PC-9 (cell line): ENCODE measurements at places on chromosomes 13 and 19. TPM values are rescaled to one million over a fixed set of nuclear protein-coding genes. Genes with fewer than 3 reads are reported as not detected.

DNA sequence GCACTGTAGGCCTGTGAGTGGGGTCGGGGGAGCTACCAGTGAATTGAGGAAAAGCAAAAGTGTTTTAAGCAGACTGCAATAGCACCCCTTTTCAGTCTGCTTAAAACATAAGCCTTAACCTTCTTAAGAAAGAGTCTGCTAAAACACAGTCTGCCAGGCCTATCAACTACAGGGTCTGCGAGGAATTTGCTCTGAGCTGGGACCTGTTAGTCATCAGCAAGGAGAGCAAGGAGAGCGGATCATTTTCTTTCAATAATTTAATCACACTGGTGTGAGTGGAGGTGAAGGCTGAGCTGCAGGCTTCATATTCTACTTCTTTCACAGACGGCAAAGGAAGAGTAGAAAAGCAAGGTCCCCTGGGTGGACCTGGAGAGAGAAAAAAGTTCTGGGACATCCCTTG, 342.7 kb downstream of the ENOX1 start:
- H3K4me3 ChIP-seq = no peak overlapping the region
- no peaks in the 10 kb centered on the region for H3K36me3 ChIP-seq
- DNase-seq = no peak
- no peaks in the 10 kb centered on the region for H3K4me1 ChIP-seq
- no peak overlapping the region for H3K27ac ChIP-seq

GRCh38 chr13:80340651-80341100, 250 bp downstream of the SPRY2 start:
- H3K27ac ChIP-seq = peak overlapping the region; percentile 72
- peaks cover 9% of the 10 kb centered on the region; the same call in 1 of the 2 replicates for H3K36me3 ChIP-seq
- H3K27me3 ChIP-seq = no peaks in the 10 kb centered on the region

- H3K4me3 ChIP-seq = no peak overlapping the region
- no peaks in the 10 kb centered on the region for H3K36me3 ChIP-seq
- no peak for DNase-seq
- no peaks in the 10 kb centered on the region for H3K27me3 ChIP-seq
Observed at GRCh38 chr13:30129411-30129810, 177.9 kb downstream of the KATNAL1 start.

GRCh38 chr19:11293433-11294389, 2.2 kb upstream of the TSPAN16 start:
- no peaks in the 10 kb centered on the region for H3K36me3 ChIP-seq
- H3K27me3 ChIP-seq = no peaks in the 10 kb centered on the region
- DNase-seq = peak; percentile 93
- H3K27ac ChIP-seq = 0 out of 2 replicates have a peak overlapping the region, but pooled peaks have one; percentile 30

DNA sequence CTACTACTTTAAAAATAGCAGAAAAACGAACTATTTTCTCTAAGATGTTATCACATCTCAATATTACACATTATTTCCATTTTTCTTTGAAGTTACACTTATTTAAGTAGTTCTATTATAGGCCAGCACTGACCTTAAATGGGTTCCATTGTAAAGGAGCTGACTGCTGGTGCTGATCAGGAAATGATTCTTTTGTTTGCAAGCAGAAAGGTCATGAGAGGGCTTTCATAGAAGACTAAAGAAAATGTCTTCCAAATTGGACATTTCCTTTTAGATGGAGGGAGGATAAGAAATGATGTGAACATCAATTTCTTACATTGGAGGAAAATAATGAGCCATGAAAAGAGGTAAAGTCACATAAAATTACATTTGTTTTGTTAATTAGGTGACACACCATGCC, 96.2 kb downstream of the SUCLA2 start:
- no peak overlapping the region for H3K27ac ChIP-seq
- H3K4me3 ChIP-seq = peak overlapping the region; percentile 51
- DNase-seq = no peak
- no peaks in the 10 kb centered on the region for H3K27me3 ChIP-seq
- no peaks in the 10 kb centered on the region for H3K4me1 ChIP-seq
- no peaks in the 10 kb centered on the region for H3K36me3 ChIP-seq

Gene SHISA7
- not detected in 2 replicates for total RNA-seq

Gene CKM
- not detected in 2 replicates for total RNA-seq

- no peak for DNase-seq
- no peak overlapping the region for H3K4me3 ChIP-seq
- no peak overlapping the region for H3K27ac ChIP-seq
- no peaks in the 10 kb centered on the region for H3K4me1 ChIP-seq
- no peaks in the 10 kb centered on the region for H3K36me3 ChIP-seq
Observed at GRCh38 chr19:17889609-17890214, 18.0 kb downstream of the SLC5A5 start.

DNA sequence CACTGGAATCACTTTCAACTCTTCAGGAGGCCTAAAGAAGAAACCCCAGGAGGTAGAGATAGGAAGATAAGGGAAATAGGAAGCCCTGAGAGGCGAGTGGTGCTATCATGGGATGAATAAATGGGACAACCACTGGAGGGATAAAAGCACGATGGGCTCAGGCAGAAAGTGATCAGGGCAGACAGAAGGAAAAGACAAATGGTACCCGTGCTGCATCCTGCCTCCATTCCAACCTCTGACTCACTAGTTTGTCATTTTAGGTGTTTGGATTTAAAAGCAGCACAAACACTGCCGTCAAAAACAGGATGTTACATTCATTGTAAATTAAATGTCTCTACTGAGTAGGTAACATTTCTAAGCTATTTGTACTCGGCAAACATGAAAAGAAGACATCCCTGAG, 314.3 kb upstream of the HTR2A start:
- H3K27me3 ChIP-seq = no peaks in the 10 kb centered on the region
- H3K4me3 ChIP-seq = no peak overlapping the region
- H3K27ac ChIP-seq = no peak overlapping the region
- no peaks in the 10 kb centered on the region for H3K36me3 ChIP-seq
- no peaks in the 10 kb centered on the region for H3K4me1 ChIP-seq
- peak; percentile 2 for DNase-seq

GRCh38 chr19:49128545-49129237, 9.3 kb downstream of the PPFIA3 start:
- no peaks in the 10 kb centered on the region for H3K27me3 ChIP-seq
- peaks cover 18% of the 10 kb centered on the region for H3K4me1 ChIP-seq
- peak overlapping the region; percentile 50; the same call in 1 of the 2 replicates for H3K4me3 ChIP-seq
- no peak overlapping the region for H3K27ac ChIP-seq

DNA sequence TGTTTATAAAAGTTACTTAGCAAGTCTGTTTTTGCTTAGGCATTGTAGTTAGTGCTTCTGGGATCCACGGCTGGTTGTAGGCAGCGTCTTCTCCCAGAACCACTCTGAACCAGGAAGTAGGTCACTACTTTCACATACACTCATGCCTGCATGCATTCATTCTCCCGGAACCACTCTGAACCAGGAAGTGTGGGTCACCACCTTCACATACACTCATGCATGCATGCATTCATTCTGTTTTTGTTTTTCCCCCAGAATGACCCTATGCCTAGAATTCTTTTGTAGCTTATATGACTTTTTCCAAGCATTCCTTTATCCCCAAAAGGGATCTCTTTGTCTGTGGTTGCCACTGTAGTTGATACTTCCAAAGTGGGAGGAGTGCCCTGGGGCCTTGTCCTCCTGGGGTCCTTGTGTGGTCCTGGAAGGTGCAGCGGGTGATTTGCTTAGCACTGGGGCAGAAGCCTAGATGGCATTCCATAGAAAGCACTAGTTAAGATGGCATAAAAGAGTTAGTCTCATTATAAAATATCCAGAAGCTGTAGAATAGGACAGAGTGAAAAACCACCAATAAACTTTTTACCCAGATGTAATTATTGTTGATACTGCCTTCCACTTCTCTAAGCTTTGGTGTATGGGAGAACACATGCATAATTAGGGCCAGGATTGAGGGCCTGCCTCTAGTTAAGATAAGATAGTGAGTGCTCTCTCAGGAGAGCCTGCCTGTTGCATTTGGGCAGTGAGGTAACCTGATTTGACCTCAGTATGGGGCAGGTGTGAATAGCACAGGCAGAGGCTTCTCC, 68.6 kb upstream of the TEX29 start:
- DNase-seq = no peak
- H3K4me3 ChIP-seq = no peak overlapping the region
- H3K4me1 ChIP-seq = no peaks in the 10 kb centered on the region
- H3K27ac ChIP-seq = no peak overlapping the region
- no peaks in the 10 kb centered on the region for H3K27me3 ChIP-seq
- H3K36me3 ChIP-seq = 0 out of 2 replicates have a peak, but pooled peaks cover 4% of the 10 kb centered on the region

DNA sequence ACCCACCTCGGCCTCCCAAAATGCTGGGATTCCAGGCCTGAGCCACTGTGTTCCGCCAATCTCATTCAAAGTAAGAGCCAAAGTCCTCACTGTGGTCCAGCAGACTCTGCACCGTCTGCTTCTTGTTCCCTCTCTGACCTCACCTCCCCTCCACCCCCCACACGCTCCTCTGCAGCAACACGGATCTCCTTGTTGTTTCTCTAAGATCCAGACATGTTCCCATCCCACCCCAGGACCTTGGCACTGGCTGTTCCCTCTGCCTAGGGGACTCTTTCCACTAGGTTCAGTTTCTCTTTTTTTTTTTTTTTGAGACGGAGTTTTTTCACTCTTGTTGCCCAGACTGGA, 38.4 kb downstream of the LTBP4 start:
- no peak overlapping the region for H3K4me3 ChIP-seq
- DNase-seq = no peak
- no peaks in the 10 kb centered on the region for H3K27me3 ChIP-seq
- H3K27ac ChIP-seq = no peak overlapping the region

GRCh38 chr13:23842406-23842805, 46.8 kb downstream of the MIPEP start:
- H3K27me3 ChIP-seq = no peaks in the 10 kb centered on the region
- H3K27ac ChIP-seq = no peak overlapping the region
- H3K36me3 ChIP-seq = 0 out of 2 replicates have a peak, but pooled peaks cover 4% of the 10 kb centered on the region
- no peak overlapping the region for H3K4me3 ChIP-seq

DNA sequence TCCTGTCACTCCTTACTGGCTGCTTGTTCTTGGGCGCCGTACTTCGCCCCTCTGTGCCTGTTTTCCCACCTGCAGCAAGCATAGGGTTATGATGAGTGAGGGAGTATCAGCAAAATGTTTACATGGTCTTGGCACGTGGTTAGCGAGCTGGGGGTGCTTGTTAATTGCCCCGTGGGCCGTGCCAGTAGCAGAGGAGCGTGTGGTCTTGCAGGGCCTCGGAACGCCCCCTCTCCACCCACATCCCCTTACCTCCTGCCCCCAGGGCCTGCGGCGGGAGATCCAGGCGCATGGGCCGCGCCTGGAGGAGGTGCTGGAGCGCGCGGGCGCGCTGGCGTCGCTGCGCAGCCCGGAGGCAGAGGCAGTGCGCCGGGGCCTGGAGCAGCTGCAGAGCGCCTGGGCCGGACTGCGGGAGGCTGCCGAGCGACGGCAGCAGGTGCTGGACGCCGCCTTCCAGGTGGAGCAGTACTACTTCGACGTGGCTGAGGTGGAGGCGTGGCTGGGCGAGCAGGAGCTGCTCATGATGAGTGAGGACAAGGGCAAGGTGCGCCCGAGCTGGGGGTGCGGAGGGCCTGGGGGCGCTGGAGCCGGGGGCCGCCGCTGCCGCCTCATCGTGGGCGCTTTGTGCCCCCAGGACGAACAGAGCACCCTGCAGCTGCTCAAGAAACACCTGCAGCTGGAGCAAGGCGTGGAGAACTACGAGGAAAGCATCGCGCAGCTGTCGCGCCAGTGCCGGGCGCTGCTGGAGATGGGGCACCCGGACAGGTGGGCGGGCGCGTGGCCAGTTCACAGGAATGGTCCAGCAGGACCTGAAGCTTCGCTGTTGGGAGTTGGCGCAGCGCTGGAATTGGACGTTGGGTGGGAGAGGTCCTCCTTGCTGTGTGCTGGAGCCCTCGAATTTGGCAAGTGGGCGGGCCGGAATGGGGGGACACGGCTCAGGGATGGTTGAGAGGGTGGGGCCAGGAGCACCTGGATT, 22.5 kb upstream of the SHKBP1 start:
- no peak overlapping the region for H3K4me3 ChIP-seq
- no peaks in the 10 kb centered on the region for H3K4me1 ChIP-seq
- H3K27ac ChIP-seq = no peak overlapping the region
- H3K27me3 ChIP-seq = peaks cover 38% of the 10 kb centered on the region
- DNase-seq = no peak
- H3K36me3 ChIP-seq = no peaks in the 10 kb centered on the region

DNA sequence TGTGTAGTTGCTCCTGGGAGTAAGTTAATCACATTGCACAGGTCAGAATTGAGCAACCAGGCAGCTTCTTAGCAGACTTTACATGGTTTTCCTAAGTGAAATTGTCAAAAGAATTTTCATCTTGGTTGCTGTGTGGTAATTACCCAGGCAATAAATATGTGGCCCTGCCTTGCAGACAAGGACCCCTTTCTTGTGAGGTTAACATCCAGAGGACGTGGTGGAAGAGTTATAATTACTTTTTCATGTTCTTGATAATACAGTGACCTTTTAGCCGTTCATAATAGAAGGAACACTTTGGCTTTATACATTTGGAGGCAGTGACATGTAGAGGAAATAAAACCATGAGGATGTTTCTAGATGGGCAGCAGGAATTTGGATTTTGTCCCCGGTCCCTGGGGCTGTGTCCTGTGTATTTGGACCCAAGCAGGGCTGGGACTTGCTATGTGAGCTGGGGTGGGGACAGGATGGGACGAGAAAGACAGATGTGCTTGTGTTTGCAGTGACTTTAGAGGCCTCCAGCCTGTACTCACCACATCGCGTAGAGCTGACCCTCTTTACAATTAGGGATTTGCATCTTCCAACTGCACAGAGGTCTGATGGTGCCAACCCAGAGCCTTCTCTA, 156.2 kb downstream of the STK24 start:
- no peaks in the 10 kb centered on the region for H3K27me3 ChIP-seq
- peaks cover 21% of the 10 kb centered on the region for H3K4me1 ChIP-seq
- no peaks in the 10 kb centered on the region; the same call in none of the 2 replicates for H3K36me3 ChIP-seq
- H3K4me3 ChIP-seq = no peak overlapping the region
- no peak overlapping the region for H3K27ac ChIP-seq
- no peak for DNase-seq

DNA sequence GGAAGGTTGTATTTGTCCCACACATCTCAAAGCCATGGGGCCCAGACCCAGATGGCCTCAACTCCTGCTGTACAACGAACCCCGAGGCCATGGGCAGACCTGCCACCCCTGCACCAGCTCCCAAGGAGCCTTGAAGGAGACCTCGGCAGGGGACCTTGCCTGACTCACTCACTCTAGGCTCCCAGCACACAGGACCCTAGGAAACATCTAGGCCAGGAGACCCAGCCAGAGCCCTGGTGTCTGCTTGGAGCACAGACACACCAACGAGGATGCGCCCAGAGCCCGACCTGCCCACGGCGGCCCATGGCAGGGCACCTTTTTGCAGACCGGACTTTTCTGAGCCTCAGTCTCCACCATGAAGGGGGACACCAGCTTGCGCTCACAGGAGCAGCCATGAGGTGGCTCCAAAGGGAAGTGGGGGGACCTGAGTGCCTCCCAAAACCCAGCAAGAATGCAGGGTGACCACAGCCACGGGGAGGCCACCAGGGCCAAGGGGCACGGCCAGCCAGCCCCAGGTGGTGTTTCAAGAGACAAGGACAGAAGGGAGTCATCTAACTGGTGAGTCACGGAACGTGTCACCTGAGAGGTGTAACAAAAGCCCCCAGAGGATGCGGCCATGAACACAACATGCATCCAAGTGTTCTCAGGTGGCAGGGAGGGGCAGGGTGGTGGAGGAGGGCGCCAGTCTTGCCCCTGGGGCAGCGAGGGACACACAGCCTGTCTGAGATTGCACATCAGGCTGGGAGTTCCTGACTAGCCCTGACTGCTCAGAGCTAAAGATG, 4.9 kb upstream of the CERS1 start:
- H3K36me3 ChIP-seq = peaks cover 27% of the 10 kb centered on the region
- H3K27me3 ChIP-seq = no peaks in the 10 kb centered on the region
- peak; percentile 55 for DNase-seq

Gene MADCAM1
- total RNA-seq = 1.1 and 1.7 TPM in 2 replicates

- H3K27me3 ChIP-seq = no peaks in the 10 kb centered on the region
- H3K4me1 ChIP-seq = peaks cover 11% of the 10 kb centered on the region; the same call in 1 of the 2 replicates
- peak within 1 kb of the TSS; percentile 78 for H3K4me3 ChIP-seq
- peak within 1 kb of the TSS; percentile 2; the same call in 1 of the 2 replicates for H3K27ac ChIP-seq
Observed at GRCh38 chr19:35648017-35648961, at the start of gene COX6B1. TSS of gene COX6B1 (plus strand) at chr19:35648323. CDS start at chr19:35651244, 2,921 bp downstream.

- DNase-seq = no peak
- no peak overlapping the region for H3K4me3 ChIP-seq
- no peaks in the 10 kb centered on the region for H3K36me3 ChIP-seq
- no peak overlapping the region for H3K27ac ChIP-seq
Observed at GRCh38 chr13:69545551-69545950, 562.1 kb upstream of the ATXN8OS start.
